ENCODE measurements at places on chromosomes 13 and 19.

DNA sequence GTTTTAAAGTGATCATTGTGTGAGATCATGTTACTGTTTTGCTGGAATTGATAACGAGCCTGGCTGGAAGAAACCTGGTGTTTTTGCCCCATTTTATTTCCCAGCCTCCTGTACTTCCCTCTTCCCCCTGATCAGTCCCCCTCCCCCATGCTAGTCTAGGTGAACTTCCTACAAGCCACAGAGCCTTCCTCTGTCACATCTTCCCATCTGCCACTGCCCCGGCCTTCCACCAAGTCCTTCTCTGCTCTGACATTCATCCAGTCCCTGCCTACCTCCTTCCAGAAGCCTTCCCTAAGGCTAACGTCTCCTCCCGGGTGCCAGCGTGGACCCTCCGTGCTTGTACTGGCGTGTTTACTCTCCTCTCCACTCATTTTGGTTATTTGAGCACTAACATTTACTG lies 14.3 kb downstream of the FARP1 start:
- DNase-seq = no peak

GRCh38 chr19:10502524-10503001 lies 593 bp downstream of the KEAP1 start:
- peak; percentile 87 for DNase-seq

GRCh38 chr19:12689581-12690216 lies 1.9 kb downstream of the GNG14 start:
- no peak for DNase-seq

DNA sequence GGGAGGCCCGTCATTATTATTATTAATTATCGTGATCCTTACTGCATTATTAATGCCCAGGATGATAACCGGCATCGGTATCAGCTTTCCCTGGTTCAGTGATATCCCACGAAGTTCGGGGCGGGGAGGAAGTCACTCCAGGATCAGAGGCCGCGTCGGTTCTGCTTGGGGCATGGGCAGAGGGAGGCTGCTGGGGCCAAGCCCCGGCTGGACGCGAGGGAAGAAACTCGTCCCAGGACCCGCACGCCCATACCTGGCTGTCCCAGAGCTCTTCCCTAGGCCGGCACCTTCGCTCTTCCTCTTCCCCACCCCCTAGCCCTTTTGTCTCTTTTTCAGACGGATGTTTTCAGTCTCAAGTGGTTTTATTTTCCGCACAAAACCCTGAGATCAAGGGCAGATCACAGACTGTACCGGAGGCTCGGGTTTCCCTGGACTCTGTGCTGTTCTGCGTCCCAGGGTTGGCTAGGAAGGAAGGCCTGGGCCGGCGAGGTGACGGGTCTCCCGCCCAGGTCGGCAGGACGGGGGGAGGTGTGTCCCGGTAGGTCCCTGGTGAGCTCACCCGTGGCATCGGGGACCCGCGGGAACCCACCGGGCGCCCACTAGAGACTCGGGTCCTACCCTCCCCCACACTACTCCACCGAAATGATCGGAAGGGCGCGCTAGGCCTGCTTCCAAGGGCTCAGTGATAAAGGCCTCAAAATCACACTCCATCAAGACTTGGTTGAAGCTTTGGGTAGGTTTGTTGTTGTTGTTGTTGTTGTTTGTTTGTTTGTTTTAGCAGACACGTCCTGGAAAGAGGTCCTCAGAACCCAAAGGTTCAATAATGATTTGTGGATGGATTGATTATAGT lies 7.9 kb downstream of the ZIC2 start:
- DNase-seq = no peak

GRCh38 chr13:79966493-79966895 lies 374.4 kb downstream of the SPRY2 start:
- DNase-seq = no peak

- no peak for DNase-seq
Measured at GRCh38 chr13:113934576-113934975, 39.3 kb downstream of the C13orf46 start.

- no peak for DNase-seq
Measured at GRCh38 chr13:49256841-49257240, 9.1 kb downstream of the CDADC1 start.

DNA sequence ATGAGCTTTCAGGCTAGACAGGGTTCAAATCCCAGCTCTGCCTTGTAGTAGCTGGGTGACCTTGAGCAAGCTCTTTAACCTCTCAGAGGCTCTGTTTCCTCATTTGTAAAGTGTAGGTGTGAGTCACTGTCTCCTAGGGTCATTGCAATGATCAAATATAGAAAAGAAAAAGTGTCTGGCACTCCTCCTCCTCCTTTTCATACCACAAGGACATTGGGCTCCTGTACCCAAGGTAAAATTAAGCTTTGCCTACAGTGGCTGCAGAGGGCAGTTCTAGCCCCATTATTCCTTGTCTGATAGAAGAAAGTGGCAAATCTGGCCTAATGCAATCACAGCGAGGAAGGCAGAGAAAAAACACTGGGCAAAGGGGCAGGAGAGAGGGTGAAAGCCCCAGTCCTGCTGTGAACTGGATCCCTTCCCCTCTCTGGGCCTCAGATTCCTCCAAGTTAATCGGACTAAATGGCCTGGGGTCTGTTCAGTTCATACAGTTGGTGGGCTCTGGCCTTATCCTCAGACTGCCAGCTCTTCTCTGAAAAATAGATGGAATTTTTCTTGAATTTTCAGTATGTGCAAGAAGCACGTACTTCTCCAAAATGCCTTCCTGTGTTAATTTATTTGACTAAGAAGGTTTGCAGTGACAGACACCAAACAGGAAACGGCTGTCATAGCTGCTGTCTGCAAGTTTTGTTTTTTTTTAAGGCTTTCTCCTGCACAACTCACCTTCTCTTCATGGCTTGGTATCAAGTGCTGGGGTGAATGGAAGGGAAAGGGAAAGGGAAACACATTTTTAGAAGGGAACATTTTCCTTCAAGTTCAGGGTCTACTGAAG lies 35.3 kb downstream of the RGCC start:
- no peak for DNase-seq

- peak; percentile 6 for DNase-seq
Measured at GRCh38 chr13:29805994-29806979, 44.1 kb downstream of the UBL3 start.

- no peak for DNase-seq
Measured at GRCh38 chr13:111858571-111858970, 208.4 kb upstream of the SOX1 start.

GRCh38 chr13:32309312-32310133 lies 5.6 kb downstream of the ZAR1L start:
- no peak for DNase-seq

DNA sequence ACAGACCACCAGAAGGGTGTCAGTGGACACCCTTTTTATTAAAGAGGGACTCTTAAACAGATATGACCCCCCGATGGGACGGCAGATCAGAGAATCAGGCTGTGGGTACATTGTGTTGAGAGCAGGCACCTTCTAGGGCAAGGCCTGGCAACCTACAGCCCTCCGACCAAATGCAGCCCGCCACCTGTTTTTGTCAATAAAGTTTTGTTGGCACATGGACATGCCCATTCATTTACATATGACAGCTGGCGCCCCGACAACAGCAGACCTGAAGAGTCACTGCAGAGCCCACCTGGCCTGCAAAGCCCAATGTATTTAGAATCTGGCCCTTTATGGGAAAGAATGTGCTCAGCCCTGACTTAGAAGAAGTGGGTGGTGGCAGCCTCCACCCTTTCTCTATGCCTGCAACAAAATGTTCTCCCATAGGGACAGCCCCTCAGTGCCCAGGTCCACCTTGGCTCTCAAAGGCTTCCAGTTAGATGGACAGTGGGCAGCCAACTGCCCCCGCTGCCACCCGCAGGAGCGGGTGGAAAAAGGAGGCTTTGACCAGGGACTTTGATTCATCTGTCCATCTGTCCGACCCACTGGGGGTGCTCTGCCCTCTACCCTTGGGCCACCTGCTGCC lies 184.9 kb downstream of the PTPRS start:
- DNase-seq = no peak

DNA sequence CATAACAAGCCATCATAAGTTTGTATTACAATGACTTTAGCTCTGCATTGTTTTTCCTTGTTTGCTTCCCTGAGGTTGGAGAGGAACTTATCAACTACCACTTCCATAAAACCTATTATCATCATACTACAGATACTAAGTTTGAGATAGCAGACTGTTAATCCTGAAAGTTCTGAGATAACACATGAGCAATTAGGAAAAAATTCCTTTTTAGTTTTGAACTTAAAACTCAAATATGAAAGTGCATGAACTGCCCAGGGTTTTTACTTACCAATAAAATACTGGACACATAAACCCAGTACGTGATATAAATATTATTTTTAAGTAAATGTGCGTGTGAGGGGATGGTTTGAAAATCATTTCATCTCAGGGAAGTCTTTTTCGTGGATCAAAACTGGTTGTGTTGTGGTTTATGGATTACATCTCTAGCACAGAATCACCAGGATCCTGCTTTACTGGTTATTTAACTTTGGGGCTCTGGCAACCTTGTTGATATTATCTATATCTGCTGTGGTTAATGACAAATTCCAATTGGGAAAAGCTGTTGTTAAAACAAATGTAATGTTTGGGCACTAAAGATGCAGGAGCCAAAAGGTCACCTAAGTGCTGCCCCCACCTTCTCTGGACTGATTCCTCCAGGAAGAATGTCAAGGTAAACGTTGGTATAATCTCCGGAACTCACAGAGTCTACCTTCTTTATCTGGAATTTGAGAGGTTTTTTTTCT lies 12.4 kb downstream of the CDX2 start:
- DNase-seq = no peak

DNA sequence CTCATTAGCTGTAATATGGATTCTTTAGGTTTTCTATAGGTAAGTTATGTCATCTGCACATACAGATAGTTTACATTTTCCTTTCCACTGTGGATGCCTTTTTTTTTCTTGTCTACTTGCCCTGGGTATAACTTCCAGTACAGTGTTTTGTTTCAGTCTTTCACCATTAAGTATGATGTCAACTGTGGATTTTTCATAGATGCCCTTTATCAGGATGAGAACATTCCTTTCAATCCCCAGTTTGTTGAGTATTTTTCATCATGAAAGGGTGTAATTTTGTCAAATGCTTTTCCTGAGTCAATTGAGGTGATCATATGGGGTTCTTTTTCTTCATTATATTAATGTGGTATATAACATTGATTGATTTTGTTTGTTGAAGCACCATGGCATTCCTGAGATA lies 43.6 kb upstream of the SACS start:
- no peak for DNase-seq

DNA sequence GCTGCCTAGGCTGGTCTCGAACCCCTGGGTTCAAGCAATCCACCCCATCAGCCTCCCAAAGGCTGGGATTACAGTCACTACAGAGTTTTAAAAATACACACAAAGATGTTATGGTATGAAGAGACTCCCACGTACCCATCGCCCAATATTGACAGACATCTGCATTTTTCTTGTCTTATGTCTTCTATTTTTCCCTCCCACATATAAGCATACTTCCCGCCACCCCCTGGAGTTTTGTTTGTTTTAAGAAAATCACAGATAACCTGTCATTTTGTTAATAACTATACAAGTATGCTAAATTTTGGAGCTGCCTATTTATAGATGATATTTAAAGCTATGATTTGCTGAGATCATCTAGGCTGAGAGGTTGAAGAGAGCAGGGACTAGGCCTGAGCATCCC lies 6.2 kb upstream of the SMG9 start:
- DNase-seq = no peak

- DNase-seq = no peak
Measured at GRCh38 chr19:30001791-30002190, 59.8 kb downstream of the URI1 start.

DNA sequence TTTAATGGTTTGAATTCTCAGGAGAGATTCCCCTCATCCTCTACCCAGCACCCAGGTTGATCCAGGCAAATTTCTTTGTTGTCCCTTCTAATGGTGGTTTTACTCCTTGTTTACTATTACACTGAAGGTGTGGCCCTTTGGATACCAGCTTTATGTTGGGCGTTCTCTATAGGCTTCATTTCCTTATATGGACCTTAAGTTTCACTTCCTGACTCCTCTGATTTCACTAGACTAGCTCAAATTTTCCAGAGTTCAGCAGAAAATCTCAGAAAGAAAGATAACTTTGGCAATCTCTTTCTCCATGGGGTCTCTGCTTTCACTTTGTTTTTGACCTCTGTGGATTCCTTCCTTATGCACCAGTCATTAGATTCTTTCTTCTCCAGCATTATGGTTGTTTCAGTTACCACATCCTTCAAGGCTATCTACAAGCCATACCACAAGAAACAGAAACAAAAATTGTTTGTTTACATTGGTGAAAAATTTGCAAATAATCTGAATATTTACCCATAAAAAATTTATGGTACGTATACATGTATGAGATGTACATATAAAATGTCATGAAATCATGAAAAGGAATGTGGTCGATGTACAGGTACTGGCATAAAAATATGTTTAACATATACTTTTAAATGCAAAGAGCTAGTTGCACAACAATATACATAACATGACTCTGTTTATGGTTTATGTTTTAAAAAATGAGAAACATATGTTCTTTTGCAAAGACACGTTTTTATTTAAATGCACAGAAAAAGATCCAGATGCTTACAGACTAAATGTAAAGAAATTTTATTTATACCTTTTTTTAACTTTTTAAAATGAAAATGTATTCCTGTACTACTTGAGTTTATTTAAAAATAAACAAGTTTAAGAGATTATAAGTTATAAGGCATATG lies 212.6 kb downstream of the LACC1 start:
- DNase-seq = no peak

- no peak for DNase-seq
Measured at GRCh38 chr13:101695870-101696516, 243.5 kb downstream of the ITGBL1 start.

DNA sequence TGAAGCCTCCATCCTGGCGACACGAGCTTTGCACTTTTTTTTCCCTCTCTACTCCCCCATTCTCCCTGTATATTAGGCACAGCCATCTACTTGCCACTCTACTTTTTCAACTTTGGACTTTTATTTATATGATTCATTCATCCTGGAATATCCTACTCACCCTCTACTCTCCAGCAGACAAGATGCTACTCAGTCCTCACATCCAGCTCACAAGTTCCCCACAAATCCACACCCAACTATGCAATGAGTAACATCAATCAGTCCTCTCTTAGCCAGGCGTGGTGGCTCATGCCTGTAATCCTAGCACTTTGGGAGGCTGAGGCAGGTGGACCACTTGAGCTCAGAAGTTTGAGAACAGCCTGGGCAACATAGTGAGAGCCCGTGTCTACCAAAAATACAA lies 23.9 kb upstream of the URAD start:
- DNase-seq = no peak

DNA sequence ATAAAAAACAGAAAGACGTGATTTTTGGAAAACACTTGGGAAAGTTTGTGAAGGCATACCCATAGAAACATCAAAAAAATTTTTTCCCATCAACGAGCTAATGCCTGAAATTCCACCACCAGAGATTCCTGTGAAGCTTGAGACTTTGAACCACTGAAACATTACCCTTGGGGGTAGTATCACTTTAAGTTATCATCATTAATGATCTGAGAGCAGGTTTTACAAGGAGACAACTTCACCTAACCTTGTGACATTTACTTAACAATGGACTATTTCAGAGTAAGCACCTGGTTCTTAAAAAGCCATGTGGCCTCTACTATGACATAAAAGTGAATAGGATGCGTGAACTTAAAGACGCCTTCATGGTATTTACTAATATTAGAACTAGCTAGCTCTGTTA lies 51.9 kb downstream of the DOCK9 start:
- DNase-seq = no peak

GRCh38 chr19:8635422-8635821 lies 5.0 kb downstream of the NFILZ start:
- DNase-seq = no peak

Measured in stimulated activated CD8-positive, alpha-beta memory T cell treated with anti-CD3 and anti-CD28 coated beads, Interleukin-2, amount 100 ng/mL, for 48 hours (primary cell).